ENCODE measurements at places on chromosomes 6 and 20.

GRCh38 chr20:6590891-6591637 lies 176.4 kb upstream of the BMP2 start:
- no peak for DNase-seq

DNA sequence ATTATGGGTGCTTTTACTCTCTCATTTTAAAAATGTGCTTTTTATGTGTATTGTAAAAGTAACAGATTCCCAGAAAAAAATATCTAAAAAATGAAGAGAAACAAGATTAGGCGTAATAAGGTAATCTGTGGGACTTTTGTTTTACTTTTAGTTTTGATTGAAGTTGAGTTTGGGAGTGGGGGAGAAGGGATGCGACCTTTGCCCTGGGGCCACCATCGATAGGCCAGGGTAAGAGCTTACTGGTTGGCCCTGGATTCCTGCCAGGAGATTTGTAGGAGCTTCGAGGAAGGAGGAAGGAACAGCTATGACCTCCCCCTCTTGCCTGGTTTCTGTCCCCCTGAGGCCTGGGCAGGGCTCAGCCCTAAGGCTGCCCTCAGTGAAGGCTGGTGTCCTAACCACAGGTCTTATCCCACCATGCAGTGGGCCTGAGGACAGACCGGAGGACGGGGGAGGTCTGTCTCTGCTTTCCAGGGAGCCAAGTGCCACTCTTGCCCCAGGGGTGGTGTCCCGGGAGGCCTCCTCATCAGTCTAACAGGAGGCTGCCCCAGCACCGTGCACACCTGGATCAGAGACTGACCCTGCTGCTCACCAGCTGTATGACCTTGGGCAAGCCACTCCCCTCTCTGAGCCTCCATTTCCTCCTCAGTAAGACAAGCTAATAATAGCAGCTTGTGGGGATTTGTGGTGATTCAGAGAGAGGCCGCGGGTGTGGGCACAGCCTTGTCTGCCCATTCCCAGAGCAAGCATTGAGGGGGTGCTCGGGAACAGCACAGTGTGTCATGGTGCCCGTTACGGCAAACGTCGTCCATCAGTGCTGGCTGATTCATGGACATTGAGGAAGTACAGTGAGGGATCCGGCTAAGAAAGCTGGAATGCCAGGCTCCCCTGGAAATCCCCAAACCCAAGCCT lies 21.2 kb downstream of the TGM2 start:
- DNase-seq: no peak

GRCh38 chr6:82365016-82365795 lies 1.6 kb downstream of the TPBG start:
- no peak for DNase-seq

DNA sequence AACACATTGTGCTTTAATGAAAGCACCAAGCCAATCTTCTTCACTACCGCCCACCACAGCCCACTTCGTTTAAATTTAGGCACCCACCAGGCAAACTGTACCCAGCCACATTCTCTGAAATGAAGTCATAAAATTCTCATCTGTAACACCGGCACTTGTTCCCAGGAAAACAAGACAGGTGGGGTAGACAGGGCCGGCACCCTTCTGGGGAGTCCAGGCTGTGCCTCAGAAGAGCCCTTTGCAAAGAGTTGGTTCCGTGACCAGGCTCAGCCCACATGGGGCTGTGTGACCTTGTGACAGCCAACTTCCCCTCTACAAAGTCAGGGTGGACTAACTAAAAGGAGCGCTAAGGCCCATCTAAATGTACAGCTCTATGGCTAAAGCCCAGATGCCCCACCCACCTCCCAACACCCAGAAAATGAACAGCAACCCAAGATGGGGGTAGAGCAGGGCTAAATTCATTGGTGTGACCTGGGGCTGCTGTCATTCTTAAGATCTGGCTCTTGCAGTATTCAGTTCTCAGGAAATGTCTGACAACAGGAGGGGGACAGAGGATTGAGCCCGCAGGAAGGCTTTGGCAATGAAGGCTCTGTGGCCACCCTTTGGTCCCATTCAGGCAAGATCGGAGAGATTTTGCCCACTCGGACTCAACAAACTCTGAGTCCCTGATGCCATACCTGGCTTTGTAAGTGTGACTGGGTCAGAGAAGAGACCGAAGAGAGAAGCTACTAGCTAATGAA lies 56.7 kb downstream of the TRERF1 start:
- DNase-seq: no peak

GRCh38 chr20:62159839-62160238 lies 16.3 kb downstream of the SS18L1 start:
- DNase-seq: no peak

DNA sequence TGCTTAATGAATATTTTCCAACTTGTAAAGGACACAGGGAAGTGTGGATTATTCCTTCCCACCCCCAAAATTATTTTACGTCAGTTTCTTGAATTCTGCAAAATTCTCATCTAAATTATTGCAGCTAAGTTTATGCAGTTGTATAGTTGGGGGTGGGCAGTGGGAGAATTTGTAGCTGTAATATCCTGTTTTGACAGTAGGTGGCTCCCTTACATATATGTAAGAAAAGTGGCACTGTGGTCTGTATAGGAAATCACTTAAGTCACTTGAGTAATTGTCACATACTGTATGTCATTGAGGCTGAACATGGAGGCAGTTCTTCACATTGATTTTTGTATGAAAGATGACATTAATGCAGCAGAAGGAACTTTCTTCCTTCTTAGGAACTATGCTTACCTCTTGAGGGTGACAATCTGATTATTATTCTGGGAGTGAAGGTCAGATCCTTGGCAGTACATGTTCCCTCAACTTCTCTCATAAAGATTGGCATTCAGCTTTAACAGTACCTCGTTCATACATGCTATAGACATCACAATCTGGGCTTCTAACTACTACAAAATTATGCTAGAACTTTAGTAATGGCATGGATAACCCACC lies 14.6 kb upstream of the CFAP206 start:
- DNase-seq: peak; percentile 41

GRCh38 chr20:35360033-35360432 lies 51.7 kb downstream of the UQCC1 start:
- no peak for DNase-seq

DNA sequence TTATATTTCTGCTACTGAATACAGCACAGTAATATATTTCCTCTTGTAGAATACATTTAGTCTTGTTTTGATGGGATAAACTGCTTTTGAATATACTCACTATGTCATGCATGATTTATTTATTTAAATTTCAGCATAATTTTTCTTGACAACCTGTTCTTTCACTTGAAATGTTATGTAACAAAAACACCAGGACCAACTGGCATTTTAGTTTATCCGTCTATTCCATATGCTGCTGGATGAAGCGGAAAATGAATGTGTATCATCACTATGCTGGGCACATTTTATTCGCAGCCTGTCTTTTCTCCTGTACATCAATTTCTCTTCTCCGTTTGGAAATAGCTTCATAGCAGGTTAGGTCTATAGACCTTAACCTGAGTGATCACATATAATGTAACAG lies 206.8 kb upstream of the PLCB4 start:
- DNase-seq: no peak
